Cortex of kidney (tissue), 1 donor: ENCODE measurements at places on chromosomes 5 and 9.
A peak's percentile ranks its signal among the peaks of the same experiment; 100 is the strongest.

DNA sequence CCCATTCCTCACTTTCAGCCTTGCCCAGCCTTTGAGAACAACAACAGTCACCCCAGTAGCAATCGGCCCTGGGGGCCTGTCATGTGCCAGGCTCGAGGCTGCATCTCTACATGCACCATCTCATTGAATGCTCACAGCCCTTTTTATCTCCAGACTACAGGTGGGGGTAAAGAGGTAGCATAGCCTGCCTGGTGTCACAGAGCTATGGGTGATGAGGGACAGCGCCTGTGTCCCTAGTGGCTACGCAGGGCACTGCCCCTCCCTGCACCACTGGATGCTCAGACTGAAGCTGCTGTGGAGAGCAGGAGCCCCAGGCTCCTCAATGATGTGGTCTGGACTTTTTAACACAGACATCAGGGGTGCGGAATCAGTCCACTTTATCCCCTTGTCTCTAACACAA, 2.8 kb downstream of the CAMK2A start:
- DNase-seq = no peak

DNA sequence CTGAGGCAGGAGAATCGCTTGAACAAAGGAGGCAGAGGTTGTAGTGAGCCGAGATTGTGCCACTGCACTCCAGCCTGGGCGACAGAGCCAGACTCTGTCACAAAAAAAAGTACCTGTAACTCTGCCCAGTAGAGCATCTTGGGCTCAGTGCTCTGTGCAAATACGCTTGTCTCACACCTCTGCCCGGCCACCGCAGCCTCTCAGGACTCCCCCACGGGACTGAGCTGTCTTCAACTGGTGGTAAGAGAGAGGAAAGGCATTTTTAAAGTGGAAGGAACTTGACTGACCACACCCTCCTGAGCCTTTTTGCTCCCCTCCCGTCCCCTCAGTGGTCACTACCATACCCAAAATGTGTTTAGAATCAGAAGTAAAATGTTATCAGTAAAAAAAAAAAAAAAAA, 174.3 kb upstream of the PIK3R1 start:
- no peak for DNase-seq

- no peak for DNase-seq
These were observed 41.8 kb upstream of the PAM start for GRCh38 chr5:102713278-102713677.

DNA sequence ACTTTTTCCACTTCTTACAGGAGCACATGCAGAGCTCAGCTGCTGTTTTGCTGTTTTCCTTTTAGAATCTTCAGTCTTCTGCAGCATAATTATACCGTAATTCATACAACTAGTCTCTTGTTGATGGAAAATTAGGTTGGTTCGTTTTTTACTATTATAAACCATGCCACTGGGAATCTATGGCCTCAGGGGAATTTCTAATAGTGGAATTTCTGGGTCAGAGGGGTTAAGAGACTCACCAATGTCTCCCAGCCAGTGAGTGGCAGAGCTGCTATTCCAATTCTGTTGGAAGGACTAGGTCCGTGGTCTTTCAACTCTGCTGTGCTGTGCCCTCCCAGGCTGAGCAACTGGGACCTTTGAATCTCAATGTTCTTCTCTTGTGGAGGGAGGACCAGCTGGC, 282.5 kb downstream of the ZSWIM6 start:
- DNase-seq = no peak

DNA sequence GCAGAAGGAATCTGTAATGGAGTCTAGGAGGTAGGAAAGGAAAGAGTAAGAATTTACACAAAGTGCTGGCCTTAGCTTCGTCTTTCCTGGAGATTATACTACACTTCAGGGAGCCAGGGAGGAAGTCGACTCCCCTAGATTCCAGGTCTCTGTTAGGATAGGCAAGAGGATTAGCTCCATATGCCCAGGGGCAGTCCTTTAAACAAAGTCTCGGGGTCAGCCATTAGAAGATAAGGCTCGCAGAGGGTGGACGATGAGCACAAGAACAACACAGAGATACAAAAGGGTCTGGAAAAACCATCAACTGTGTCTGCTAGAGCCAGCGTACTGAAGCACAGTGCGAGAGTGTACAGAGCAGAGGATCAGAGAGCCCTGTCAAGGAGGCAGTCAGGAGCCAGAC, 344.7 kb upstream of the TNC start:
- DNase-seq = no peak

DNA sequence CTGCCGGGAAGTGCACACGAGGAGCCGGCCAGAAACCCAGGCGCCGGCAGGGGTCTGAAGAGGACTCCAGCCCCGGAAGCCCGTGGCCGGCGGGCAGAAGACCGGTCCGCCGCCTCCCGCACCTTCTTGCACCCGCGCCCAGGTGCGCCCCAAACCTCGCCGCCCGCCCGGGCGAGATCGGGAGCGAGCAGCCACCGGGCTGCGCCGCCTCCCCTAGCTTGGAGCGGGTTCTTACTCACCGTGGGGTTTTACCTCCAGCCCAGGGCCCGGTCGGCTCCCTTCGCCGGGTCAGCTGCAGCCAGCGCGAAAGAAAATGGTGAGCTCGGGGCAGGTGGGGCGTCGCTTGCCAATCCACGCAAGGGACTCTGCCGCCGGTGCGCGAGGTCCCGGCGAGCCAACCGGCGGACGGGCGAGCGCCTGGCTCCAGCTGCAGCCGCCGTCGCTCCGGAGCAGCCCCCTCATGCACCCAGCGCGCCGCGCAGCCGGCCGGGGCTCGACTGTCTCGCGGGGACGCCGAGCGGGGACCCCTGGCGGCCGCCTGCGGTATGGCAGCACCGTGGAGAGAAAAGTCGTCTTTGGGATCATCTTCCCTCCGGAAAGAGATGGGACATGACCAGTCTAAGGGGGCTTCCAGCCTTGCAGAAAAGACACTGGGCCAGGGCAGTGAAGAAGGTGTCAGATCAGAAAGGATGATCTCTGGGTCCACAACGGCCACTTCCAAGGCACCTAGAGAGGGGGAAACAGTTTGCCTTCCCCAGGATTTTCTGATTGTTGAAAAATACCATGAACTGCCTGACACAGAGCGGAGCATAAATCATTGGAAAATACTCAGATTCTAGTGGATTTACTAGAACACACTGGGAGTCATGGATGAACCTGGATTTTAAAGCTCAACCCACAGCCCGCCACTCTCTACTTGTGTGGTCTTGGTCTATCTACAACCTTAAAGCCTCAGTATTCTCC, at the start of gene MOB3B:
MOB3B (minus strand) TSS at position 499 of the 963 bp plus-strand sequence. CDS start 74,264 bp downstream, outside the sequence.
- DNase-seq = peak; percentile 21

- DNase-seq = no peak
These were observed 104.9 kb downstream of the KLHL3 start for GRCh38 chr5:137630972-137631370.

- no peak for DNase-seq
These were observed 147.6 kb downstream of the ADAMTS6 start for GRCh38 chr5:65334077-65334476.

DNA sequence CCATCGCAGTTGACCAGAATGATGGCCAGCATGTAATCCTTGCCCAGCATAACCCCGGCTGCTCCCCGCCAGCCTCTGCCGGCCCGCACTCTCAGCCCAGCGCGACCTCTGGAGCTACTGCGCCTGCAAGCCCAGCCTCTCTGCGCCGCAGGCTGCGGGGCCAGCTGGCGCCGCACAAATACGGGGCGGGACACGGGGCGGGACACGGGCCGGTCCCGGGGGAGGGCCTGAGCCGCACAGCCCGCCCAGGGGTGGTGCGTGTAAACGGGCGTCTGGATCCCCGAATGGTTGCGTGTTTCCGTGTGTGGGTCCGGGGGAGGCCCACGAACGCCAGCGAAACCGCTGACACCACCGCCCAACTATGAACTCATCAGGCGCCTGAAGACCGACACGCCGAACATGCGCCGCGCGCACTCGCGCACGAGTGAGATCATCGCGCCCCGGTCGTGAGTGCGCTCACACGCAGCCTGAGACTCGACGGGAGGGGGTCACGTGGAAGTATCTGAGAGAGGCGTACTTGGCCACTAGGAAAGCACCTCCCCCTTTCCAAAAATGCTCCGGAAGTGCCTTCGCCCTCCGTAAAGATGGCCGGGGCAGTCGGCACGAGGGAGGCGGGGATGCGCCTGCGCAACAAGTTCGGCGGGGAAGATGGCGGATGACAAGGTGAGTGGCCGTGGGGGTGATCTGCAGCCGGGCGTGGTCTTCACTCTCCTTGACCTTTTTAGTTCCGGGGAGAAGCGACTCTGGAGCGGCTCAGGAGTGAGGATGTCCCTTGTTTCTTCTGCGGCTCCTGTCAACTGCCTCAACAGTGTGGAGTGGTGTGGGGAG, at the start of the genes APBB3 and SLC35A4:
APBB3 (minus strand) TSS at position 403 of the 828 bp plus-strand sequence; CDS start at position 50, 353 bp downstream.
SLC35A4 (plus strand) TSS at position 633 of the 828 bp plus-strand sequence. CDS start 2,342 bp downstream, outside the sequence.
- peak; percentile 95 for DNase-seq

DNA sequence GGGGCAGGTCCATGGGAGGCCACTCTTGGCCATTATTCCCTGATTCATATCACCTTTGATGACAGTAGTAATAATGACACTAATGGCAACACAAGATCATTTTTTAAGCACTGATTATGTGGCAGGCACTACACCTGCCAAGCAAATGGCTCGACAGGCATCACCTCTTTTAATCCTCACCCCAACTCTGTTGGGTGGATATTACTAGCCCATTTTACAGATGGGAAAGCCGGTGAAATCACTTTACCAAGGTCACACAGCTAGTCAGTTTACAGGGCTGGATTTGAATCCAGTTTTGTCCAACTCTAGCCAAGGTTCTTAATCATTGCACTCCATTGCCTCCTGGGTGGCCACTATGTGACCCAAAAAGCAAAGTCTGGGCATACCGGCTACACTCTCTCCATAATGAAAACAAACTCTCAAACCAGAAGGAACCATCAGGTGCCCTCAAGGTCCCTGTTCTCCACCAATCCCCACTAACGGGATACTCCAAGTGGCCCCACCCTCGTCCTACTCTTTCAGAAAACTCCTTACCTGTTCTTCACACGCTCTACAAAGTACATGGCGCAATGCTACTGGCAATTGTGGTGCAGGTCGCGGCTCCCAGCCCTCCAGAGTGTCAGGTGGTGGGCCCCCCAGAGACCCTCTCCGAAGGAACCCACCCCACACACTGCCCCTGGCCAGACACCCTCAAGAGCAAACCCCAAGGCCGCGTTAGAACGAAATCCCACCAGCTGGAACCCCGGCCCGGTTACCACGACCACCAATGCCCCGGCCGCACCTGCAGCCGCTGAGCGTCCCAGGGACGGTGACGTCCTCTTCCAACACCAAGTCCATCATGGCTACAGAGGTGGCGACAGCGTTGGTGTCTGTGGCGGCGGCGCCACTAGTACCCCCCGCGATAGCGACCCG, 572 bp downstream of the CDK5RAP2 start:
- no peak for DNase-seq

DNA sequence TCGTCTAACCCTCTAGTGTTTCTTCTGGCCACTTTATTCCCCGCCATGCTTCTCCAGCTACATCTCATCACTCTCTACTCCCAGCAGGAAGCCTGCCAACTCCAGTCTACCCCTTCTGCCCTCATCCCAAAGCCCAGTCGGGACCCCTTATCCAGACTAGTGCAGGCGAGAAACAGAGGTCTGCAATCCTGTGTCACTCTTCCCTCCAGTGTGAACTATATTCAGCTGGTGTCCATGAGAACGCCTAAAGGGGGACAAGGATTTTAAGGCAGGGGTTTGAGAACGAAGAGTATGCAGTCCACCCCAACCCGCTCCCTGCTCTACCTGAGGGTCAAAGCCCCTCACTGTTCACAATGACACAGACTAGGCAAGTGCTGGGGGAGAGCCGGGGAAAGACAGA, 41.7 kb upstream of the GABRP start:
- DNase-seq = no peak

GRCh38 chr5:59446356-59446755, 447.2 kb downstream of the PDE4D start:
- no peak for DNase-seq

GRCh38 chr5:30849931-30850710, 343.4 kb upstream of the CDH6 start:
- DNase-seq = no peak

GRCh38 chr9:68821911-68822310, 116.9 kb downstream of the PIP5K1B start:
- no peak for DNase-seq

DNA sequence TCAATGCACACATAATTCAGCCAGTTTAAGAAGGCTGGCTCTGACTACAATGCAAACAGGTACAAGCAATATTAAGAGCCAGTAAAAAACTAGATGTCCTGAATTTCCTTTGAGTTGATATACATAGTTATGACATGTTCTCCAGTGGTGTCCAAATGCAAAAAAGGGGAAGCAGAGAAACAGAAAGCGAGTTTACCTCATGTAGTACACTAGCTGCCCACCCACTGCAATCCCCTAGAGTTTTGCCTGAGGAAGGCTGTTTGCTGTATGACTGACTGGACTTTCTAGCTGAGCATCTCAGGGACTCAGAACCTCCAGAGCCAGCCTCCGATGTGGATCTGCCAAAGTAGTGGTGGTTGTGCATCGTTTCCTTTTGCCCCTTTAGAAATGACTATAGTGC, 44.8 kb upstream of the SLC1A3 start:
- DNase-seq = no peak

GRCh38 chr5:139792218-139792617, 3.4 kb upstream of the PSD2 start:
- no peak for DNase-seq

- no peak for DNase-seq
These were observed 48.9 kb downstream of the SLC12A2 start for GRCh38 chr5:128132499-128132898.

DNA sequence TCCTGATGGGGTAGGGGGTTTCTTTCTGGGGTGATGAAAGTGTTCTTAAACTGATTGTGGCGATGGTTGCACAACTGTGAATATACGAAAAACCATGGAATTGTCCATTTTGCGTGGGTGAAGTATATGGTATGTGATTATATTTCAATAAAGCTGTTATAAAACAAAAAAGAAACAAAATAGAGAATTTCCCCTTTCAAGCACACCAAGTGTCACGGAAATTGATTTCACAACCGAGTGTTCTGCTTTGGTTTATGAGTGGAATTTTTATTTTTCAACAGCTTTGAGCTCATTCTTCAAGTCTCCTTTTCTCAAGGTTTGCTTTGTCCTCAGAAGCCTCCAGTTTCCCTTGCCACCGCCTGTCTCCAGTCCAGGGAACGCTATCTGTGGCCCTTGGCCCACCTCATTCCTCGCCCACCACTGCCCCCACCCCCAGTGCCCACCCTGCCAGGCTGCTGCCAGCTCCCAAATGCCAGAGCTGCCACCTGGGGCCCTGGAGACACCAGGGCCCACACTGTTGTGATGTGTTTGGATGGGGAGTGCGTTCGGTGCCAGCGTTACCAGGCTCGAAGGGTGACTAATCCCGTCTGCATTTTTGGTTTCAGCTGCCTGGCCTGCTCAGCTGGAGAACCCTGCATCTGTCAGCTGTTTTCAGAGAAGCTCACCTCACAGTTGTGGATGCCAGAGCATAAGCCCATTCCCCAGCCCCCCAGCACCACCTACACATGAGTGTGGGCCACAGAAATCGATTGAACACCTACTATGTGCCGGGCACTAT, 30.4 kb downstream of the DUSP1 start:
- no peak for DNase-seq

GRCh38 chr5:159582756-159583541, 252.7 kb upstream of the IL12B start:
- DNase-seq = no peak

- no peak for DNase-seq
These were observed 7.1 kb upstream of the IL17B start for GRCh38 chr5:149386166-149386565.
